Smooth muscle cell of the pulmonary artery (primary cell): ENCODE measurements at places on chromosomes 7 and 10. TPM values are rescaled to one million over a fixed set of nuclear protein-coding genes. Genes with fewer than 3 reads are reported as not detected.

The DYNC1I1 gene
- 1.0 and 1.5 TPM in 2 replicates for total RNA-seq

The SPDYE2 gene
- total RNA-seq, result not detected in 2 replicates

The HTRA1 gene
- 591 and 835 TPM in 2 replicates for total RNA-seq

The LRRD1 gene
- total RNA-seq, result 0.07 and 0.17 TPM in 2 replicates

The ANKRD30A gene
- not detected in 2 replicates for total RNA-seq

The FAM25C gene
- total RNA-seq, result not detected in 2 replicates

The SERPINE1 gene
- total RNA-seq, result 1,589 and 2,809 TPM in 2 replicates

The HOXA11 gene
- 0.13 TPM in 1 of 2 replicates, not detected in the other for total RNA-seq

The TNPO3 gene
- total RNA-seq, result 58.7 and 67.2 TPM in 2 replicates

The NXPH1 gene
- total RNA-seq, result not detected in 2 replicates

The CCDC172 gene
- not detected in 2 replicates for total RNA-seq

The MEOX2 gene
- 0.40 and 28.3 TPM in 2 replicates for total RNA-seq

The STEAP2 gene
- total RNA-seq, result 45.2 and 46.2 TPM in 2 replicates

The PNLIPRP3 gene
- total RNA-seq, result not detected in 2 replicates

The DRGX gene
- total RNA-seq, result not detected in 2 replicates

The GPNMB gene
- total RNA-seq, result 205 and 214 TPM in 2 replicates

The SUGCT gene
- 8.4 and 18.9 TPM in 2 replicates for total RNA-seq

The JCAD gene
- total RNA-seq, result 8.0 and 29.2 TPM in 2 replicates

The TMEM229A gene
- 0.07 and 0.39 TPM in 2 replicates for total RNA-seq

The SLC13A4 gene
- 0.13 and 0.30 TPM in 2 replicates for total RNA-seq

The CALCR gene
- total RNA-seq, result not detected in 2 replicates

The FLNC gene
- 324 and 363 TPM in 2 replicates for total RNA-seq

The CHST15 gene
- 1.7 and 4.1 TPM in 2 replicates for total RNA-seq

The NOC3L gene
- total RNA-seq, result 25.3 and 28.5 TPM in 2 replicates

The PDE6C gene
- not detected in 2 replicates for total RNA-seq

The ZNF800 gene
- 11.3 and 11.8 TPM in 2 replicates for total RNA-seq

The SPDYE9 gene
- not detected in 2 replicates for total RNA-seq

The STMP1 gene
- 18.6 and 26.4 TPM in 2 replicates for total RNA-seq

The LGI1 gene
- total RNA-seq, result 0.13 TPM in 1 of 2 replicates, not detected in the other

The PTN gene
- total RNA-seq, result 9.0 and 13.2 TPM in 2 replicates

The GDF10 gene
- total RNA-seq, result 0.03 and 5.5 TPM in 2 replicates

The TRUB1 gene
- 21.7 and 24.3 TPM in 2 replicates for total RNA-seq

The EPHB6 gene
- total RNA-seq, result 1.7 and 18.4 TPM in 2 replicates

The REEP3 gene
- total RNA-seq, result 48.0 and 85.4 TPM in 2 replicates

The SEMA3E gene
- total RNA-seq, result 0.13 and 0.79 TPM in 2 replicates

The SPDYE6 gene
- not detected in 2 replicates for total RNA-seq

The GRID2IP gene
- total RNA-seq, result 0.07 TPM in 1 of 2 replicates, not detected in the other

The DLG5 gene
- total RNA-seq, result 47.4 and 59.4 TPM in 2 replicates

The FOXI2 gene
- not detected in 2 replicates for total RNA-seq

The FAM221A gene
- 1.4 and 1.5 TPM in 2 replicates for total RNA-seq

The CRHR2 gene
- total RNA-seq, result not detected in 2 replicates

The PLPP4 gene
- 1.2 and 4.3 TPM in 2 replicates for total RNA-seq

The CNNM1 gene
- 0.07 and 0.17 TPM in 2 replicates for total RNA-seq

The AZGP1 gene
- not detected in 2 replicates for total RNA-seq
